ENCODE measurements at places on chromosomes 4 and X. TPM values are rescaled to one million over a fixed set of nuclear protein-coding genes. Genes with fewer than 3 reads are reported as not detected.

DNA sequence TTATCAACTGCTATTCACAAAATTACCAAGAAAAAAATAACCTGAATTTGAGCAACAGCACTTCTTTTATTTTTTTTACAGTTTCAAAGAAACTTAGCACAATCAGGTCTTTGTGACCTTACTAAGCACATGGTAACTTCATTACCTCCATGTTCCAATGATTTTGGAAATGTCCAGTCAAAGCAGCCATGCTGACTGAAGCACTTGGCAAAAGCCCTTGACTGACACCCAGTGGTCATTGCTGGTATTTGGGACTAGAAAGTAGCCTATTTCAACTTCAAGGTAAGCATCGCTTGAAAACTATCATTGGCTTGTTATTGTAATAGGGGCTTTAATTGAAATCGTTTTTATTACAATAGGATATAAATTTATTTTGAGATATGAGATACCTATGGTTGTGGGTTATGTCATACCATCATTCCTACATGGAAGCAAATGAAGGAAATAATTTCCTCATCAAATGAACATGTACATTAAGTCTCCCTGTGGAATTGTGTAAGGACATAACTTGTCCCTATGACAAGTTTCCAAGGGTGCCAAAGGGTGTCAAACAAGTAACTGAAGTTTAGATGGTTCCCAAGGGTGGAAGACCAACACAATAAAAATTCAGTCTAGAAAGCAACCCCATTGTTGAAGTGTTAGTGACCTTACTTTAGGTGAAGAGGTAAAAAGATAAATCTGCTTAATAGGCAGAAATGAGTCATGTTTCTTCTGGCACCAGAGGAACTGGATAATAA lies 15.2 kb upstream of the ANXA10 start:
- peak; percentile 84 for DNase-seq

GRCh38 chr4:23105759-23106370 lies 413.1 kb downstream of the GBA3 start:
- no peak for DNase-seq

DNA sequence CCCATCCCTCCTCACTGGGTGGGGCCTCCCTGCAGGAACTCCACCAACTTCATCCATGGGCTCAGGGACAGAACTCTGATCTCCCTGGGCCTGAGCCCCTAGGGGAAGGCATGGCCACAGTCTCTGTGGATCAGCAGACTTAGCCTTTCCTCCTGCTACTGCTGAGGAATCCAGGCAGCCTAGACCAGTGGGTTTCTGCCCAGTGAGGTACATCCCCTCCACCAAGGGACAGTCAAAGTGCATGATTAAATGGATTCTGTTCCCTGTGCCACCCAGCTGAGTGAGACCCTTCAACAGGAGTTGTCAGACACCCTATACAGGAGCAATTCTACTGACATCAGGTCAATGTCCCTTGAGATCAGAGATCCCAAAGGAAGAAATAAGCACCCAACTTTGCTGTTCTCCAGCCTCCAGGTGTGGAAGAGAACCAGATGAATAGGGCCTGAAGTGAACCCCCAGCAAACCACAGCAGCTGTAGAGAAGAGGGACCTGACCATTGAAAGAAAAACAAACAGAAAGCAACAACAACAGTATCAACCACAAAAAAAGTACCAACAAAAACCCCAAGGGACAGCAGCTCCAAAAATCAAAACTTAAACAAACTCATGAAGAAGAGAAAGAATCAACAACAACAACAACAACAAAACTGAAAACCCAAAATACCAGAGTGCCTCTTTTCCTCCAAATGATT lies 84.8 kb downstream of the CHIC1 start:
- DNase-seq, result no peak

GRCh38 chrX:110415440-110416170 lies 57.0 kb downstream of the RTL9 start:
- no peak for DNase-seq

GRCh38 chr4:94507708-94508107 lies 56.0 kb downstream of the PDLIM5 start:
- DNase-seq, result no peak

GRCh38 chrX:9340598-9341290 lies 124.1 kb upstream of the TBL1X start:
- DNase-seq, result peak; percentile 22

DNA sequence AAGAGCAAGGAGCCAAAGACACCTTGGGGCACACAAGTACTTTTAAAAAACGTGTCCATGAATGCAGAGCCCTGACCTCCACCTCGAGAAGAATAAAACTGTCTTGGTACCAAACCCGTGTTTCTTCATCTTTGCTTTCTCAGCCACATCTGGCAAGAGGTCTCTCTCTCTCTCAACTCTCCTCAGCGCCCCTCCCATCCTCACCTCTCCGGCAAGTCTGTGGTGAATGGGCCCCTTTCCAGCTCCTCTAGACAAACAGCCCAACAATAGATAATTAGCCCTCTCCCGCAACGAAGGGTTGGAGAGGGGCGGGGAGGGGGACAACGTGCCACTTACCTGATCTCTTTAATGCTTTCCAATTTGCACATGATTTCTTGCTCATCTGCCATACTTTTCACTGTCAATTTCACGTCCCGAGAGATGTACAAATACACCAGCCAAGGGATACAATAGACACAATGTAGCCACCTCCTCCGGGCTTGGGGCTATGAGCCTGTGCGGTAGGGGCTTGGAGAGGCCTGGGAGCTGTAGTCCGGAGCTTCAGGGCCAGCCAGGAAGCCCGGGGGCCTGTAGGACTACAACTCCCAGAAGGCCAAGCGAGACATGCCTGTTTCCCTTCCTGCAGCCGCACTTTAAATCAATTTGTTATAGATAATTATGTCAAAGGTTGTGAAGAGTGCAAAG lies at the start of gene ZC4H2:
Gene ZC4H2, minus strand, starts transcription at position 462 of the 684 bp plus-strand sequence. Its CDS starts 73 bp downstream, at position 389.
- DNase-seq, result peak; percentile 87

GRCh38 chr4:62028745-62029144 lies 828.6 kb downstream of the ADGRL3 start:
- DNase-seq, result no peak

DNA sequence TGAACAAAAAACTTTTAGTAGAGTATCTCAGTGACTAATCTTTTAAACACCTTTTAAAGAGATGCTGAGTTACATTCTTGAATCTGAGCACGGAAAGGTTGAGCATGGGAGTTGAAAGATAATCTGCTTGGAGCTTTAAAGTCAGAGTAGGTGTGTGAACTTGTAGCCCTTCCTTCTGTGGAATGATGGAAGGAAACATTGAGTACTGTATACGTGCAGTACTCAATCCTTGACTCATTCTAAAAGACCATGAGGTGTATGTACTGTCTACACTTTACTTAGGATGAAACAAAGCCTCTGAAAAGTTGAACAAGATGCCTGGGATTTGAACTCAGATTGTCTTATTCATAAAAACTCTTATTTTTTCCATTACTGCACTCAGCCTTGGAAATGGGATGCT lies 3.4 kb downstream of the ENOPH1 start:
- no peak for DNase-seq

- DNase-seq, result no peak
Measured at GRCh38 chr4:94068753-94069719, 138.6 kb upstream of the SMARCAD1 start.

GRCh38 chr4:150547154-150547838 lies 34.7 kb upstream of the MAB21L2 start:
- no peak for DNase-seq

GRCh38 chrX:130136961-130137360 lies 26.7 kb upstream of the ELF4 start:
- DNase-seq, result no peak

GRCh38 chrX:24925430-24925829 lies 90.3 kb downstream of the ARX start:
- DNase-seq, result no peak

- no peak for DNase-seq
Measured at GRCh38 chr4:125397226-125397625, 82.5 kb downstream of the FAT4 start.

DNA sequence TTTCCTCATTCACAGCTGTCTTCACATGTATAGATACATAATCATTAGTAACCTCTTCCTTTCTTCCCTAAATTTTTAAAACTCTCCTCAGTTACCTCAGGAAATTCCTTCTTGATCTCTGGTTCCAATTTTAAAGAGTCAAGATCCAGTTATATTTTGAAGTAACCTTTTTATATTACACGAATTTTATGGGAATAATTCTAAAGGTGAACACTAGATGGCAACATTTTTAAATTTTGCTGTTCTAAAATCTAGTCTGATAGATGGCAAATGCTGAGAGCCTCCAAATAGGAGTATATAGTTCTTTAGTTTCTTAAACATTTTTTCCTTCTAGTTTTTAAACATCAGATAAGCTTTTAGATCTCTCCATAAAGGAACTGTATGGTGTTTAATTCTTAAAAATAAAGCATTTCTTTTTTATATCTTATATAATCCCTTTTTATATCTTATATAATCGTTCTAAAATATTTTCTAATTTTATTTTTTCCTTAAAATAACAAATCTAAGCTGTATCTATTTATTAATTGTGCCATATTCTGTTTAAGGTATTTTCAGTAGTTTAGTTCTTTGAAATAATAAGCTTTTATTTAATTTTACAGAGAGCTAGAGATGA lies 37.9 kb upstream of the PAPSS1 start:
- DNase-seq, result no peak

DNA sequence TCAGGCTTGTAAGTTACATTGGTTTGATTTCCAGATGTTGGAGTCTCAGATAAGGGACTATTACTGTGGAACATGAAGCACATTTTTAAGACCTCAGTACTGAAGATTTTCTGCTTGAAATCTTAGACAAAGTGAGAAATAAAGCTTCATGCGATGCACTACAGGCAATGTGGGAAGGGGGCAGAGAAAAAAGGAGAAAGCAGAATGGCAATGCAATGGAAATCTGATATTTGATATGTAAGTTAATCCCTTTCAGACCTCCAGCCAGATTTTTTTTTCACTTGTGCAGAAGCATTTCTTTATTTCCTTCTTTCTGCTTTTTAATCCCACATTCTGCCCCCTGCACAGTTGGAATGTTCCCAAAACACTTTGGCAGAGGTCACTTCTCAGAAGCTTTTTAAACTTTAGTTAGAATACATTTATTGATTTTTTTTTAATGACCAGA lies 174.3 kb downstream of the ADGRL3 start:
- DNase-seq, result no peak

DNA sequence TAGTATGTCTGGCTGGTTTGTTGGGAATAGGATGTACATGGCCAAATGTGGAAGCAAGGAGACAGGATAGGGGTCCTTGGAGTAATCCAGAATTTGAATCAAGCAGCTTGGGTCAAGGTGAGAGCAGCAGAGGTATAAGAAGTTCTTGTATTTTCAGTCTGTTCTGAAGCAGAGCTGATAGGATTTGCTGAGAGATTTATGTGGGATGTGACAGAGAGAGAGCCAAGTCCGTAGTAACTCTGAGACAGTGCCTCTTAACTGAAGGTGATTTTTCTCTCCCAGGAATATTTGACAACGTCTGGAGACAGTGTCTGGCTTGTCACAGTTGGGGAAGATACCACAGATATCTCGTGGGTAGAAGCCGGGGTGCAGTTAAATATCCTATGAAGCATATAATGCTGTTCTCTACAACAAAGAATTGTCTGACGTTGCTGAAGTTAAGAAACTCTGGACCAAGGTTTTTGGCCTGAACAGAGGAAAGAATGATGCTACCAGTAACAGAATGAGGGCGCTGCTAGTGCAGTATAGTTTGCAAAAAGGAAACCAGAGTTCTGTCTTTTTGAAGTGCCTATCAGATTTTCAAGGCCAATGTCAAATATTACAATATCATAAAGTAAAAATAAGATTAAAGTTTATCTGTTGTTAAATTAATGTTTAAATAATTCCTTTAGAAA lies 184.0 kb downstream of the ARHGAP24 start:
- DNase-seq, result no peak

DNA sequence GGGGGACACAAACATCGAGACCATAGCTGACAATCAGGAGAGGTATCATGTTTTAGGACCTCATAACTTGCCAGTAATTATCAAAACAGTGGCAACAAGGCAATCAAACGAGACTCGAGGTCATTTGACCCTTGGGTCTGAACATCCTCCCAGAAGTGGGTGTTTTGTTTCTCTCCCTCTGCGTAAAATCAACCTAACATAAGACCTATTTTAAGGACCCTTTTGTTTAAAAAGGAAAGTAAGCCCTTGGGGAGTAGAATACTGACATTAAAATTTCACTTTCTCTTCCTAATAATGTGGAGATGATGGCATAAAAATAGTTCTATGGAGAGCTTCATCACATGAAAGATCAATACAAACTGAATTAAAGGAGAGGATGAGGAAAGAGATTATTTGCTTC lies 106.2 kb upstream of the PUDP start:
- no peak for DNase-seq

DNA sequence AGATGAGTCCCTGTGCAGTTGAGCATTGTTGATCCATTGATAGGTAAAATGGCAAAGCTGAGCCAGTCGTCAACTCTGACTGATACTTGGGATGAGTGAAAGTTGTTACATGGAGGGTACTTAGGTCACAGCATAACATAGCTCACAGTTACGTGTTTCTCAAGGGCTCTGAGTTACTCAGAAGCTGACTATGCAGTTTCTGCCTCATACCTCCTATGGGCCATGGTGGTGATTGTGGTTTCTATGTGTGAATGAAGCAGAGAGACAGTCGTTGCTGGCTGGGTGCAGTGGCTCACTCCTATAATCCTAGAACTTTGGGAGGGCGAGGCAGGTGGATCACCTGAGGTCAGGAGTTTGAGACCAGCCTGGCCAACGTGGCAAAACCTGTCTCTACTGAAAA lies 30.8 kb downstream of the FRMPD3 start:
- no peak for DNase-seq

DNA sequence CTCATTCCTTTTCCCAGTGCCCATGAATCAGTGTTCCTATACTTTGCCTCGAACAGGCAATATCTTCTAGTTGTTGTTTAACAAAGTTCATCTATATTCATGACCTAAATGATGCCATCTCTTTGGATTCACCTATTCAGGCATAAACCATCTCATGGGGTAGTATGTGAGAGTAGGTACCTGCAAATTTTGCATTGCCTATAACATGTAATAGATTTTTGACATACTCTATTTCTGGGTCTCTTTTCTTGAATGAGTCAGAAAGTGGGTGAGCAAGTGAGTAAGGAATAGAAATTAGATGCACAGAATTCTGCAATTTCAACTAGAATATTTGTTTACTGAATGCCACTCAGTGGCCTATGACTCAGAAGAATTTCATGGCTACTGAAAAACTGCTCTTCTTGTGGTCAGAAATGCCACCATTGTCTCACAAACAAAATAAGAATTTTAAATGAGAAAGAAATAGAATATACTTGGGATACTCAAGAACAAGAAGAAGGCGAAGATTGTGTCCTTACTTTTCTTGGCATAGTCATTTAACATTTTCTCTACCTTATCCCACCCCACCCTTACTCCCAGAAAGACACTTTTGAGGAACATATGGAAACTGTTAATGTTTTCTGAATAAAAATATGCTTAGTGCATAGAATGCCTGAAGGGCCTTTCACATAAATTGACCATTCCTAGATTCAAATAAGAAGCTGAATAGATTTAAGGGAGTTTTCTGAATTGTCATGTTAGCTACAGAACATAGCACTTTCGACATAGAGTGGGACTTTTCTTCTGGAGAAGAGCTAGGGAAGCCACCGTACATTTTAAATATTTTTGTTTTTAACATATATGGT lies 86.8 kb downstream of the HHIP start:
- DNase-seq, result no peak

- no peak for DNase-seq
Measured at GRCh38 chr4:141541851-141542250, 94.5 kb upstream of the IL15 start.

MAGEA2B gene
- 8.6 TPM for total RNA-seq

BTC gene
- total RNA-seq, result 1.0 TPM

STPG2 gene
- total RNA-seq, result 2.7 TPM

CCDC149 gene
- total RNA-seq, result 12.6 TPM

SLC25A6 gene
- 171 TPM for total RNA-seq

PHEX gene
- total RNA-seq, result 0.31 TPM

MAGEB1 gene
- 59.4 TPM for total RNA-seq

CTAG1A gene
- total RNA-seq, result 14.7 TPM

Data from testis (tissue), 5 donors.